Muscle of arm (tissue), 14 donors: ENCODE measurements at places on chromosomes 11 and 22.

DNA sequence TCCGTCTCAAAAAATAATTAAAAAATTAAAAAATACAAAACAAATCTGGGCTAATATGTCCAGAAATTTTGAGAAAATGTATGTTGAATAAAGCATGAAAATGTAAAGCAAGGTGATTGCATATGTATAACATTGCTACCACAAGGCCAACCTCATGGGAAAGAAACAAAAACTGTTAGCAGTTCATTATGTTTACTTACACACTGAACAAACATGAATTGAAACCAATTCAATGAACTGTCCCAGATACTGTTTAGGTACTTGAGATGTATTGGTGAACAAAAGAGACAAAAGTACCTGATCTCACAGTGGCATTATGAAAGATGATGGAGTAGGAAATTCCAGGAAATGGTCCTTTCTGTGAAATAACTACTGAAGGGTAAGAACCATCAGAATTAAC lies 43.8 kb upstream of the IGLL5 start:
- no peak for DNase-seq

DNA sequence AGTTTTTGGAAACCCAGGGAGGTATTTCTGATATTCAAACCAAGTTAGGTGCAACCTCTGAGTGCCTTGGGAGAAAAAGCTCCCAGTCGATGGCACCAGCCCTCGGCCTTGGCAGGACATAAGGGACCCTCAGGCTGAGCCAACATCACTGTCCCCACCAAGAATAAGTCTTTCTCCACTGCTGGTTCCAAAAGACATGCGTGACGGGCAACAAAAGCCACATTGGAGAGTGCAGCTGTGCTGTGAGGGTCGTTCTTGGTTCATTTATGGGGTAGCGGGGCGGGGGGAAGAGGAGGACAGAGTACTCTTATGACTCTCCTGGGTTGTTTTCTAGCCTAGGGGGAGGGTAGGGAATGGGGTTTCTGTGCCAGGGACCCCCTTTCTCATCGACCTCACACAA lies 11.2 kb upstream of the TPCN2 start:
- no peak for DNase-seq

- DNase-seq = no peak
These were observed 374.1 kb downstream of the TENM4 start for GRCh38 chr11:79066456-79067351.

DNA sequence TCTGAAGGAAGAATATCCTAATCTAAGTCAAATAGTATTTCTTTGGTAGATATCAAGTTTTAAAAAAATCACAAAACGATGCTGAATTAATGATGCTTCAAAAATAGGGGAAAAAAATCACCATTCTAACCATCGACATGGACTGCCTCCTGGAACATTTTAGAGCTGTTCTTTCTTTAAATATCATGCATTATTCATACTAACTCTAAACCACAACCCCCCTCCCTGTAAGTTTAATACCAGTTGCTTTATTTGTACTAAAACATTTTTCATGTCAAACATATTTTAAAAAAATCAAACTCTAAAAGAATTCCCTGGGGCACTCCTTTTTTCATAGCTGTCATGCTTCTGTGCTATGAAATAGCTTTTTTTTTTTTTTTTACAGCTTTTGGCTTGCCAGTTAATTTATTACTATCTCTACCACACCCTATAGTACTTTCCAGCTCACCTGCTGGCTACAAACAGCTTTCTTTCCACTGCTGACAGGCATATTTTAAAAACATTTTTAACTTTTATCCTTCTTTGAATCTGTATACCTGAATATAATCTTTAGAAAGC lies 256.9 kb downstream of the SOX6 start:
- no peak for DNase-seq

- no peak for DNase-seq
These were observed 704.2 kb upstream of the TENM4 start for GRCh38 chr11:80144897-80145594.

GRCh38 chr11:124892146-124892545 lies 5.5 kb downstream of the ROBO4 start:
- no peak for DNase-seq

DNA sequence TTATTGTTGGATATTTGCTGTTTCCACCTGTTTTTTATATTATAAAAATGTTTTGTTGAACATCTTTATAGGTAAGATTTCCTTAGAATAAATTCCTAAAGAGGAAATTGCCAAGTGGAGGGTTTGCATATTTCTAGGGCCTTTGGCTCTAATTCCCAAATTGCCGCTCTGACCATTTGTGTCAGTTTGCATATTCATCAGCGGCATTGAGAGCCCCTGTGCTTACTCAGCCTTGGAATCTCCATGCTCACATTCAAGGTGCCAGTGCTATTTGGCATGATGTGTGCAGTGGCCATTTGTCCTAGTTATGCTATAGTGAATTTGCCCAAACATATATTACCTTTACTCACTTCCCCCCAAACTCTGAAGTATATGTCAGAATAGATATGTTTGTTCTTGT lies 25.5 kb downstream of the KREMEN1 start:
- no peak for DNase-seq
